ENCODE measurements at places on chromosomes 7 and 10. TPM values are rescaled to one million over a fixed set of nuclear protein-coding genes. Genes with fewer than 3 reads are reported as not detected.
A peak's percentile ranks its signal among the peaks of the same experiment; 100 is the strongest.

GRCh38 chr10:73983096-73984047, 14.5 kb upstream of the VCL start:
- peaks cover 7% of the 10 kb centered on the region for H3K27me3 ChIP-seq
- DNase-seq: no peak
- no peaks in the 10 kb centered on the region for H3K36me3 ChIP-seq
- H3K4me3 ChIP-seq: no peak overlapping the region
- no peak overlapping the region for H3K27ac ChIP-seq
- H3K4me1 ChIP-seq: peaks cover 12% of the 10 kb centered on the region

DNA sequence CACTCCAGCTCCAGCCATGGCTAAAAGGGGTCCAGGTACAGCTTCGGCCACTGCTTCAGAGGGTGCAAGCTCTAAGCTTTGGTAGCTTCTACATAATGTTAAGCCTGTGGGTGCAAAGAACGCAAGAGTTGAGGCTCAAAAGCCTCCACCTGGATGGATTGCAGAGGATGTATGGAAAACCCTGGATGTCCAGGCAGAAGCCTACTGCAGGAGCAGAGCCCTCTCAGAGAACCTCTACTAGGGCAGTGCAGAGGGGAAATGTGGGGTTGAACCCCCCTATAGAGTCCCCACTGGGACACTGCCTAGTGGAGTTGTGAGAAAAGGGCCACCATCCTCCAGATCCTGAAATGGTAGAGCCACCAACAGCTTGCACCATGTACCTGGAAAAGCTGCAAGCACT, 10.7 kb upstream of the RNF32 start:
- H3K36me3 ChIP-seq: no peaks in the 10 kb centered on the region
- no peak overlapping the region for H3K27ac ChIP-seq
- no peaks in the 10 kb centered on the region for H3K4me1 ChIP-seq
- no peak for DNase-seq
- no peak overlapping the region for H3K4me3 ChIP-seq
- H3K27me3 ChIP-seq: peaks cover 8% of the 10 kb centered on the region

DNA sequence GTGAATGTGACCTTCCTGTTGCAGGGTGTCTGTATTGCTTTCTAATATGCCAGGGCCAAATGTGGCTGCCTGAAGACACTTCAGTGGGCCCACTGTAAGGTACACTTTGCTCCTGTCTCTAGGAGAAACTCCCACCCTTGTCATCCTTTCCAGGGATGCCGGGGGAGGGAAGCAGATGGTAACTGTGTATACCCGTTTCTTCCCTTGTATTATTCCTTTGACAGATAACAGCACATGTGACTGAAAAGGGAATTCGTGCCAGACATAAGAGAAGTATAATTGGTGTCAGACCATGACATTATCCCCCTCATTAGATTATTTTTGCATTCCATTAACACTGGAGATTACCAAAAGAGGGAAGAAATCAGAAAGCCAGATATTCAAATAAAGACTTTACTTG, 317.7 kb downstream of the CAMK1D start:
- H3K27ac ChIP-seq: no peak overlapping the region
- H3K4me3 ChIP-seq: no peak overlapping the region
- H3K4me1 ChIP-seq: peaks cover 10% of the 10 kb centered on the region
- no peaks in the 10 kb centered on the region for H3K36me3 ChIP-seq
- no peak for DNase-seq

DNA sequence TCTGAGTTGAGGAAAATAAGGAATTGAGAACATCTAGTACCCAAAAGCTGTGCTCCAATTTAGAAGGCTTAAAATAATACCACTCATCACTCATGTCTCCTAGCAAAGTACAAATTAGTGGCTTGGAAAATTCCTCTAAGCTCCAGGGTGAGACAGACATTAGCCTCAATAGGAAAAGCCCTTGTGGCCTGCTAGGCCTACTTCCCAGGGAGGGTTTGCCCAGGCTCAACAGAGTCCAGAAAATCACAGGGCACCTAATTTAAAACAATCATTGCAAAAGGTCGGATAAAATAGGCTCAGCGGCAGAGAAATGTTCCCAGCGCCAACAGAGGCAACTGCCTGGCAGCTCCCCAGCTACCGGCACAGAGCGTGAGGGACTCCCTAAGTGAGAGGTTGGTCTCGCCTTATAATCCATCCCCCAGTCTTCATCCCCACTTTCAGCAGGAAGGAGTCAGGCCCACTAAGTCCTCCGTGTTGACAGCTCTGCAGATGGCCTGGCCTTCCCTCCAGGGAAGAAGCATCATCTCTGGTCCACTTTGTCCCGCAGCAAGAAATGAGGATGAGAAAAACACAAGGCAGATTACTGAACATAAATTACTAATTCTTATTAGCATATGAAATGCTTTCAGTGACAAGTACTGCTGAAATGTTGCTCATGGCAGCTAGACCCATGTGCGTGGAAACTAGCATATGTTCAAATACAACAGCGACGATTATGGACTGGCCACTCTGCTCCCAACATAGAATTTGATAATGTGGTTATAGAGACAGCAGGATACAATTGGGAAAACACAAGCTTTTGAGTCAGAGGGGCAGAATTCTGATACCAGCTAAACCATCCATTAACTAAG, 1177.7 kb upstream of the AUTS2 start:
- no peaks in the 10 kb centered on the region for H3K27me3 ChIP-seq
- no peak overlapping the region for H3K27ac ChIP-seq
- H3K4me3 ChIP-seq: no peak overlapping the region
- H3K36me3 ChIP-seq: no peaks in the 10 kb centered on the region
- DNase-seq: no peak

GRCh38 chr7:98785929-98786571, 83.8 kb downstream of the TMEM130 start:
- peaks cover 16% of the 10 kb centered on the region for H3K27me3 ChIP-seq
- H3K27ac ChIP-seq: no peak overlapping the region
- H3K36me3 ChIP-seq: no peaks in the 10 kb centered on the region

DNA sequence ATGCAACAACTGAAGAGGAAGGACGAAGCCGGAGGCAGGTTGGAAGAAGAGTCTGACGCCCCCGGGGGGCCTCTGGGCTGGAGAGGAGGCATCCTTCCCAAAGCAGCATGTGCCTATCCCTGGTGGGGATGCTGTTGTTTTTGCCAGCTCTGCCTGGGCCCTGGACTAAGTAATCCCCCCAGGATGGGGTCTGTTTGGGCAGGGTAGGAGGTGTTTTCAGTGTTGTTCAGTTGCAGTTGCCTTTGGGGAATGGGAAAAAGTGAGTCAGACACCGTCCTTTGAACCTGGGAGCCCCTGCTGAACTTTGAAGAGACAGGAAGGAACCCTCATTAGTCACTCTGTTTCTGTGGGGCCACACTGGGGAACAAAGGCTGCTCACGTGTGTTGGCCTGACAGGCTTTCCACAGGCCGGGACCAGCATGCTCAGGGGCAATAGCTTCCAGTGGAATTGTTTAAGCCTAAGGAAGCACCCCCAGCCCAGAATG, 35.2 kb upstream of the GDF10 start:
- DNase-seq: no peak
- peaks cover 29% of the 10 kb centered on the region for H3K27me3 ChIP-seq
- H3K4me3 ChIP-seq: no peak overlapping the region

DNA sequence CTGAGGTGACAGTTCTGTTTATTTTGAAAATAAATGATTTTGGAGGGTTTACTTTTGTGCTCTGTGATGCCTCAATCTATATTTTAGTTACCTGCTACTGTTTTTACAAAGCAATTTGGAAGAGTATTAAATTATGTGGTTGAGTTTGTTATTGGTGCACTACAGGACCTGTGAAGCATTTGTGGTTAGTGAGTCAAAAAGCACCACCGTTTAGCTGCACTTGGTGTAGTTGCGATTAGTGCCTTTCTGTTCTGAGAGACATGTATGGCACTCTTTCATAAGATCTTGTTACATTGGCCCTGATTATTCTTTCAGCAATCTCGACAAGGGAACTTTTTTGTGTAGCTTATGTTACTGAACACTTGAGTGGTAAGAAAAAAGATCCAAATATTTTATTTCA, 132.2 kb downstream of the BBS9 start:
- no peaks in the 10 kb centered on the region for H3K27me3 ChIP-seq
- DNase-seq: no peak
- no peaks in the 10 kb centered on the region for H3K36me3 ChIP-seq
- no peak overlapping the region for H3K27ac ChIP-seq
- H3K4me1 ChIP-seq: peaks cover 16% of the 10 kb centered on the region

DNA sequence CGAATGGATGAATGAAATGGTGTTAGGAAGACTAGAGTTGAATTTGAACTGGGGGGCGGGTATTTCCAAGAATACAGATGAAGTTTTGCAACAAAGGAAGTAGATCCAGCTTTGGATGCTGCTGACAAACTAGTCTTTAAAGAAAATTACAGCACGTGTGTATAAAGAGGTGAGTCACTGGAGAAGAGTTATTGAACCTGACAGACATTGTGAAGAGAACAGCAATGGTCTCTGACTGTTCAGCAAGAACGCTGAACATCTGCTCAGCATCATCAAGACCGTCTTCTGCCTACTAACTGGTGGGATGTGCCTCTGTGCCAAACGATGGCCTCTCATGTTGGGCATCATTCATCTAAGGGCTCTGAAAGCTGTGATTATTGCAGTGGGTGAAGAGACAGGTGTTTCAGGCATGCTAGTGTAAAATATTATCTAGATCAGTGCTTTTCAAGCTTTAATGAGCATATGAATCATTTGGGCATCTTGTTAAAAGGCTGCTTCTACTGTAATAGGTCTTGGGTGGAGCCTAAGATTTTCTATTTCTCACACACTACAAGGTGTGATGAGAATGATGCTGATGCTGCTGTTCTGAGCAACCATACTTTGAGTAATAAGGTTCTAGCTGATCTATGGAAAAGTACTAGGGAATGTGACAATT, 291.3 kb downstream of the PTEN start:
- H3K36me3 ChIP-seq: no peaks in the 10 kb centered on the region
- no peaks in the 10 kb centered on the region for H3K27me3 ChIP-seq
- peak; percentile 88 for DNase-seq
- peaks cover 98% of the 10 kb centered on the region for H3K4me1 ChIP-seq
- peak overlapping the region; percentile 83 for H3K27ac ChIP-seq
- H3K4me3 ChIP-seq: peak overlapping the region; percentile 17

GRCh38 chr10:56653289-56653688, 292.2 kb upstream of the ZWINT start:
- no peak for DNase-seq
- no peak overlapping the region for H3K27ac ChIP-seq
- no peak overlapping the region for H3K4me3 ChIP-seq
- no peaks in the 10 kb centered on the region for H3K36me3 ChIP-seq
- H3K4me1 ChIP-seq: no peaks in the 10 kb centered on the region
- no peaks in the 10 kb centered on the region for H3K27me3 ChIP-seq

The MMRN2 gene
- total RNA-seq: 1.5 TPM

The PTCD1 gene
- total RNA-seq: 7.6 TPM

The CFAP46 gene
- total RNA-seq: 1.3 TPM

The CFAP43 gene
- not detected for total RNA-seq

The TWIST1 gene
- 42.2 TPM for total RNA-seq
